ENCODE measurements at places on chromosomes 5 and 9.

GRCh38 chr5:119681734-119682133, 52.4 kb downstream of the FAM170A start:
- no peak for DNase-seq

GRCh38 chr9:134928436-134929192, 10.9 kb upstream of the FCN1 start:
- DNase-seq, result no peak

- no peak for DNase-seq
These were observed 2.5 kb upstream of the ZMYND19 start for GRCh38 chr9:137592767-137593166.

DNA sequence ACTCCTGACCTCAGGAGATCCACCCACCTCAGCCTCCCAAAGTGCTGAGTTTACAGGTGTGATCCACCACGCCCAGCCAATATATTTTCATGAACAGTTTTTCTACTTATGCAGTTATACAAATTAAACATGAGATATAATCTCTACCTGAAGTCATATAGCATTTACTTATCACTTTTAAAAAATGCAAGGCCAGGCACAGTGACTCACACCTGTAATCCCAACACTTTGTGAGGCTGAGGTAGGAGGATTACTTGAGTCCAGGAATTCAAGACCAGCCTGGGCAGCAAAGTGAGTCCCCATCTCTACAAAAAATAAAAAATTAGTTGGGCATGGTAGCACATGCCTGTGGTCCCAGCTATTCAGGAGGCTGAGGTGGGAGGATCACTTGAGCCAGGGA, 164.7 kb upstream of the LHFPL2 start:
- DNase-seq, result no peak

DNA sequence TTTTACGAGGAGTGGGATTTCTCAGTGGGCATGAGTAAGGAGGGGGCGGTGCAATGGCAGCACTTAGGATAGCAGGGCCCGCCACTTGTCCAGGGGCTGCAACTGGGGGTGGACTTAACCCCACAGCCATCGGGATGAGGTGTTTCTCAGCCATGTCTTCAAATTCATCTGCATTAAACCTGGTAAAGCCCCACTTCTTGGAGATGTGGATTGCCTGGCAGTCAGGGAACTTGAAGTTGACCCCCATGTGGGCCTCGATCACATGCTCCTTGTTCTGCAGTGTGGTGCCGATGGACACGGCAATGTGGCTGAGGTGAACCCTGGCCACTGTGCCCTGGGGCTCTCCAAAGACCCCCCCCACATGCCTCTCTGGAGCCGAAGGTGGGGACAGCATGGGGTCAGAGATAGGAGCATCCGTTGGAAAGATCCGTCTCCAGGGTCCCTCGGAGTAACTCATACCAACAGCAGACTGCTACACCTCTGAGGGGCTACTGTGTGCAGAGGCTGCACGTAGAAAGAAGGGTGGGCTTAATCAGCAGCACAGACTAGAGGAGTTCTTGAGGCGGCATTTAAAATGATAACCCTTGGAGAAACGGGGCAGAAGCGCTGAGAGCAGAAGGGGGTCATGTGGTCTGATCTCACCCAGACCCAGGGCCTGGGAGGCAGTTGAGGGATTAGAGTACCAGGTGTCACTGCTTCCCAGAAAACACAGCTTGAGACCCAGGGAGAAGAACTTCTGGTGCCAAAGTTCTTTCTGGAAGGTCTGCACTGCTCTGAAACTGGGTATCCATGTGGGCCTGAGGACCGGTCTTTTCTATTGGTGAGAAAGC, 141.4 kb downstream of the MTX3 start:
- no peak for DNase-seq

GRCh38 chr9:107856633-107857032, 367.1 kb upstream of the KLF4 start:
- no peak for DNase-seq

- peak; percentile 55 for DNase-seq
These were observed 350.4 kb downstream of the PDE4D start for GRCh38 chr5:59542851-59543820.

All from NCI-H524 treated with DMSO at 0.1 percent for 48 hours (cell line).